ENCODE measurements at places on chromosomes 4 and X. TPM values are rescaled to one million over a fixed set of nuclear protein-coding genes. Genes with fewer than 3 reads are reported as not detected.

INTU gene
- total RNA-seq: 20.6 TPM

RAB33A gene
- total RNA-seq: 1.3 TPM

SMPX gene
- 73.3 TPM for total RNA-seq

ATOH1 gene
- not detected for total RNA-seq

ODAPH gene
- 0.18 TPM for total RNA-seq

MAD2L1 gene
- total RNA-seq: 19.3 TPM

SORCS2 gene
- 7.1 TPM for total RNA-seq

All from metanephros (tissue), 2 donors.